Panc1 (cell line): ENCODE measurements at places on chromosomes 4 and X. TPM values are rescaled to one million over a fixed set of nuclear protein-coding genes. Genes with fewer than 3 reads are reported as not detected.

GRCh38 chr4:143288171-143288570, 48.5 kb upstream of the GAB1 start:
- H3K27ac ChIP-seq, result no peak overlapping the region
- DNase-seq, result no peak
- no peaks in the 10 kb centered on the region for H3K36me3 ChIP-seq

GRCh38 chr4:174928575-174929253, 10.6 kb downstream of the ADAM29 start:
- H3K27me3 ChIP-seq, result no peaks in the 10 kb centered on the region
- no peaks in the 10 kb centered on the region for H3K36me3 ChIP-seq
- H3K27ac ChIP-seq, result no peak overlapping the region
- no peaks in the 10 kb centered on the region for H3K4me1 ChIP-seq

DNA sequence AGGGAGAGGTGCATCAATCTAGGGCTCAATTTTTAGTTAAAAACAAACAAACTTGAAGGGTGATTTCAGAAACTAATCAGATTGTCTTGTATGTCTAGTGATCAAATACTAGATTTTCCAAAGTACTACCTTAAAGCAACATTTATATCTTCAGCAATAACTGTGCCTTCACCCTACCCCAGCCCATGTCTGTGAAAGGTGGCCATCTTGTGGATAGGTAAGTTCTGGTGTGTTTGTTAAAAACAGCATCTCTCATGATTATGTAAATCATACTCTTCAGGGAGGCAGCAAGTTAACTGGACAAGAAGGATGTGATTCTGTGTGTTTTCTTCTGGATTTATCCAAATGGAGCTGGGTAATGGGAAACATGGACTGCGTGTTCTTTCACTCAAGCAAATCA, 81.4 kb upstream of the ACSL1 start:
- no peak for DNase-seq
- H3K4me3 ChIP-seq, result no peak overlapping the region
- H3K27me3 ChIP-seq, result no peaks in the 10 kb centered on the region
- no peaks in the 10 kb centered on the region for H3K4me1 ChIP-seq
- no peaks in the 10 kb centered on the region for H3K36me3 ChIP-seq
- no peak overlapping the region for H3K27ac ChIP-seq

The DMD gene
- total RNA-seq, result 2.2 TPM

The STPG2 gene
- not detected for total RNA-seq

The MAGEB2 gene
- 0.10 TPM for total RNA-seq

DNA sequence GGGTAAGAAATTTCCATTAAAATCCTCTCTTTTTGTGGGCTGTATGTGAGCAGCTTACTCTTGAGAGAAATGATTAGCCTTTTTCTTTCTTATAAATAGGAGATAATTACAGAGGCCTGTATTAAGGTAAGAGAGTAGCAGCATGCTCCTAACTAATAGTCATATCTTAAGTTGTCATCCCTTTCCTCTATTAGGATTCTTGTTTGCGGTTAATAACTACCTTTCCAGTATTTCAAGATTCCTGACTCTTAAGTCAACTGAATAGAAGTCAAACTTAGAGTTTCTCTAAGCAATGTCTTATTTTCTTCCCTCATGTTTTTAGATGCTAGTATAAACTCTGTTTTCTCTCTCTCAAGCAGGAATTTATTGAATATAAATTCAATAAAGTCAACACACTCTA, 139.9 kb upstream of the GPRIN3 start:
- DNase-seq, result no peak
- no peaks in the 10 kb centered on the region for H3K27me3 ChIP-seq
- H3K36me3 ChIP-seq, result no peaks in the 10 kb centered on the region
- H3K4me3 ChIP-seq, result no peak overlapping the region
- no peak overlapping the region for H3K27ac ChIP-seq

The TENM3 gene
- 0.95 TPM for total RNA-seq

The GAGE12H gene
- not detected for total RNA-seq

The FAM47A gene
- total RNA-seq, result not detected
